Upper lobe of left lung (tissue), 6 donors: ENCODE measurements at places on chromosomes 7 and 10. TPM values are rescaled to one million over a fixed set of nuclear protein-coding genes. Genes with fewer than 3 reads are reported as not detected.

- no peaks in the 10 kb centered on the region for H3K27me3 ChIP-seq
- no peak for DNase-seq
- no peak overlapping the region for H3K4me3 ChIP-seq
- H3K36me3 ChIP-seq = no peaks in the 10 kb centered on the region
- H3K27ac ChIP-seq = no peak overlapping the region
Observed at GRCh38 chr7:87447116-87447635, 28.3 kb downstream of the ABCB4 start.

DNA sequence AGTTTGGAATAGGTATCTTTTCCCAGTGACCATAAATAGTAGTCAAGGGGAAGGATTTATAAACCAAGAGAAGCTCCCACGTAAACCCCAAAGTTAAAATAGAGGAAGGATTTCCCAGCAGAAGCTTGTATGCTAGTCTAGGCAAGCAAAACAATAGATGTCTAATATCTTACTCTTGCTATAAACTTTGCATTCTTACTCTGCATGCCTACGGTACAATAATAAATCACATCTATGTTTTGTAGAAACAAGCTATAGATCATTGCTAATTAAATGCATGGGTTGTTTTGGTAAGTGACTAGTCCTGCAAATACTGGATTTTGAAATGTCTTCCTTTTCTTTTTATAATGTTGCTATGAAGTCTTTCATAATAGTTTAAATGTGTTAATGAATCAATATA lies 585.5 kb downstream of the INHBA start:
- no peaks in the 10 kb centered on the region for H3K4me1 ChIP-seq
- H3K4me3 ChIP-seq = no peak overlapping the region
- no peaks in the 10 kb centered on the region for H3K36me3 ChIP-seq
- H3K27ac ChIP-seq = no peak overlapping the region
- no peak for DNase-seq

DNA sequence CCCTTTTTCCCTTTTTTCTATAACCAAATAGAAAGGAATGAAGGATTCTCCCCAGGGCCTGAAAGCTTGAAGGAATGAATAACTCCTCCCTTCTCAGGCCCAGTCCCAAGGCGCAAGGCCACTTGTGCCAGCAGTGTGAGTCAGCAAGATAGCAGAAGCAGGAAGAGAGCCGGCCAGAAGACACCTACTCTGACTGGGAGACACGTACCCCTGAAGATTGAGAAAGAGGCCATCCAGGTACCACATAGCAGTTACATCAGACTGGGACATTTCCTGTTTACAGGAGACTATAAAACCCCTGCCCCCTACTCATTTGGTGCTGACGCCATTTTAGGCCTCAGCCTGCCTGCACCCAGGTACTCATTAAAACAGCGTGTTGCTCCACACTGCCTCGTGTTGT lies 65.5 kb downstream of the LRRC17 start:
- no peak overlapping the region for H3K27ac ChIP-seq
- DNase-seq = no peak
- no peaks in the 10 kb centered on the region for H3K27me3 ChIP-seq
- H3K4me1 ChIP-seq = no peaks in the 10 kb centered on the region
- H3K4me3 ChIP-seq = no peak overlapping the region
- no peaks in the 10 kb centered on the region for H3K36me3 ChIP-seq

DNA sequence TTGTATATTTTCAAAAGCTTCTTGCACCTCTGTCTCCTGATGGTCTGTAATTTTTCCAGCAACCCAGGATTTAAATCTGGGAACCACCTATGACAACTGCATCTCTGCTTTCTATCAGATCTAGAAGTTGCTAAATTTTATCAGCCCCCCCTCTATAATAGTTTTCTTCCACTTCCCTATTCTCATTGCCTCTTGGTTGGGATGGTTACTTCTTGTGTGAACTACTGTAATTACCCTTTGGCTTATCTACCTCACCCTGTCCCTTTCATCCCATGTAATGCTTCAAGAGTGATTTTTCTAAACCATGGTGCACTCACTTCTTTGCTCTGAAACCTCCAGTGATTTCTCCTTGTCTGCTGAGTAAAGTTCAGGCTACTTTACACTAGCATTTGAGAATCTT lies 92.3 kb downstream of the BMPR1A start:
- no peak overlapping the region for H3K27ac ChIP-seq
- H3K4me1 ChIP-seq = no peaks in the 10 kb centered on the region

DNA sequence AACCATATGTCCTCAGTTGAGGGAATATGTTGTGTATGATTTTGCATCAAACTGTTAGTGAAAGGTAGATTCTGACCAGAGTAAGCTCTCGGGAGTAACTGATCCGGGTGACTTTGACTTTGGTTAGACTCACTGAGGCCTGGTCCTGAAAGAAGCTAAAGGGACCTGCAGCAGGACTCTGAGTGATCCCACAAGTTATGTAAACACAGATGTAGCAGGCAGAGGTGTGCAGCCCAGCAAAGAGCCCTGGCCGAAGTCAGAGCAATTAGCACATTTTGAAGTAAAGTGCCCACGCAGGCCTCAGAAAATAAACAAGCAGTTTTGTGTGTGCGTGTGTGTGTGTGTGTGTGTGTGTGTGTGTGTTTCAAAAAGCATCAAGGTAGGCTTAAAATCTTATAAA lies 245.6 kb upstream of the FERD3L start:
- no peak overlapping the region for H3K27ac ChIP-seq
- H3K36me3 ChIP-seq = no peaks in the 10 kb centered on the region
- H3K4me3 ChIP-seq = no peak overlapping the region
- no peaks in the 10 kb centered on the region for H3K4me1 ChIP-seq
- no peak for DNase-seq

Gene ODAD2
- total RNA-seq = 13.6 TPM

Gene TAS2R38
- total RNA-seq = not detected
